ENCODE measurements at places on chromosomes 13 and 19.

- no peak for DNase-seq
Measured at GRCh38 chr13:25657157-25657556, 285.4 kb downstream of the ATP8A2 start.

DNA sequence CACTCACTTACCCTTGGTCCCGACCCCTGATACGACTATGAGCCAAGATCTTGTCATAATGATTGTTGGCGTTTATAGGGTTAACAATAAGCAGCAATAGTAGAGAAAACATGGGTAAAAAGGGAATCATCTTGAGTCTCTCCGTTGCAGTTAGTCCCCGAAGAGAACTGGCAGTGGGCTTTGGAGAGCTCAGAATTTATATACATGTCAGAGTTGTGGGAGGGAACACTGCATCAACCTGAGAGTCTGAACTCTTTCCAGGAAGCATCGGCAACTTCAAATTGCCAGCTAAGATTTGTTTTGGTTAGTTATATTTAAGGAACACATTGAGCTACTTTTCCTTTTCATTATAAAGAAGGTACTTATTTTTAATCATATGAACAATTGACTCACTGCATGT lies at the start of gene POSTN:
POSTN (minus strand) TSS at position 172 of the 400 bp plus-strand sequence; CDS start at position 130, 42 bp downstream.
- DNase-seq: no peak

DNA sequence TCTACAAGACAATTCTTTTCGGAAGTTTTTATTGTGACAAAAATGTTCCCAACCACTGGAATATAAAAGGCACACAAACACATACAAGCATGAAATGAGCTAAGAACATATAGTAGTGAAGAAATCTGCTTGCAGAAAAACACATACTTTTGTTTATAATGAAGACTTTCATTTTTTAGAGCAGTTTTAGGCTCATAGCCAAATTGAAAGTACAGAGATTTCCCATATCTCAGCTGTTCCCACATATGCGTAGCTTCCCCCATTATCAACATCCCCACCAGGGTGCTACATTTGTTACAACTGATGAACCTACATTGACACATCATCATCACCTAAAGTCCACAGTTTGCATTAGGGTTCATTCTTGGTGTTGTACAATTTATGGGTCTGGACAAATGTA lies 249.4 kb downstream of the KCTD12 start:
- DNase-seq: no peak

GRCh38 chr13:70107498-70108281 lies at the start of gene ATXN8OS:
ATXN8OS (plus strand) TSS chr13:70107826.
- DNase-seq: no peak

DNA sequence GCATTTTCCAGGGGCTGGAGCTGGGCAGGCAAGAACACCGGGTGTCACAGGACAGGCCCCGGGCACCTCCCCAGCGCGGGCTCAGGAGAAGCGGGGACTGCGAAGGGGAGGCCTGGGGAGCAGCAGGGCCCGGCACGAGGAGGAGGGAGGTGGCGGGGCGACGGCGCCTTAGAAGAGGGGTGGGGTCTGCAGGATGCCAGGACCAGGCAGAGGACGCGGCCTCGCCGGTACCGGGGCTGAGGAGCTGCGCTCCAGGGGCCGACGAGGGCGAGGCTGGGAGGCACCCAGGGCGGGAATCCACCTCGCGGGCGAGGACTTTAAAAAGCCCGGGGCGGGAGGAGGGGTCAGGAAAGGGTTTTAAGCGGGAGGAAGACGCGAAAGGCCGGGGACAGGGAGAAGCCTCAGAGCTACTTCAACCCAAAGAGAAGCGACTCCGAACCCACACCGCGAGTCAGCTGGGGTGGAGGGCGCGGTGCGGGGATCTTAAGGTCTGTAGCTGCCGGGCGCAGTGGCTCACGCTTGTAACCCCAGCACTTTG lies 665 bp downstream of the ZNF347 start:
- DNase-seq: no peak

DNA sequence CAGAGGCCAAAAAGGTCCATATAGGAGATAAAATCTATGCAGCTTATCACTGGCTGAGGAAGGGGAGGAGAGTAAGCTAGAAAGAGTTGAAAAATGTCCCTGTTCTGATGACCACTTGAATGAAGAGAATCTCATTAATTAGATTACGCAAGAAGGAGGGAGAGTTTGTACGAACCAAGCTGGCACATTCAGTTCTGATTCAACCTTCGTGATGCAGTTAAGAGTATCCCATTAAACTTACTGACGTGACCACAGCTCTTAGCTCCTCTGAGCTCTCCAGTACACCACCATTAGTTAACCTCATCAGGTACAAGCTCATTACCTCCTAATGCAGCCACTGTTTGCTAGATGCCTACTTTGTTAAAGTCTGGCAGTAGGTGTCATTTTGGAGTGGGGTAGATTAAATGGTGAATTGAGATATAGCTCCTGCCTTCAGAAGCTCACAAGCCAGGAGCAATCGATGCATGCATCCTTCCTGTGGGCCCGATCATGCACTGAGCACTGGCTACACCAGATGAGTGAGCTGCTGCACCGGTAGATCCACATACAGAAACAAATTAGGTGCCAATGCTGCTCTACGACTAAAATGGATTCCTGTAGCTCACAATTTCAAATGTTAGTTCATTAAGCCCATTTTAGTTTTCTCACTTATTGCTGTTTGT lies 458.3 kb downstream of the COG6 start:
- no peak for DNase-seq

DNA sequence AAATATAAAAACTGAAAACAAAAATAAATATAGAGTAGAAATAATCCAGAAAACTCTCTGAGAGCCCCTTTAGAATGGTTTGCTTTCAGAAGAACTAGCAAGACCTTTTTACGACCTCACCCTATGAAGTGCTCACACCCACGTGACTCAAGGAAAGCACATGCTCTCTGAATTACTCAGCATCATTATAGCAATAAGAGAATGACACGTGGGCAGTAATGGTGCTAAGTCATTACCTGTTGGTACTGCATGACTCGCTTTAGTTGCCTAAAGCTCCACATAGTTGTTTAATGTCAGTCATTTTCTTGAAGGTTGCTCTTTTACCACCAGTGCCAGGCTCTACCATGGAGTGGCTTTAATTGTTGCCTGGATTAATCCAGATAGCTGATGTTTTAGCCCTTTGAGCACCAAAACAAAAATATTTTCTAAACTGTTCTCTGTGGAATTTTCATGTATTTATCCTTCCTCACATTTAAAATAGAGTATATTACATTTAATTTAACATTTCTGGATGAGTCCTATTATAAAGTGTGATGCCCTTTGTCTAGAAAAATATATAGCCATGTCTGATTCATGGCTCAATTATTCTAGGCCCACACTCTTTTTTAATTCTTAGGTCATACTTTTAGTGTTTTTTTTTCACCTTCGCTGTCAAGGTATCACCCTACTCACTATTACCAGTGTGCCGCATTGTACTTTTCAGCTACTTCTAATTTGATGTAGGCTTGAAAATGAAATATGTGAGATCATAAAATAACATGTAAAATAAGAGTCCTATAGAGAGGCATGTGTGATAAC lies 56.8 kb downstream of the THSD1 start:
- no peak for DNase-seq

GRCh38 chr13:95564091-95564490 lies 11.6 kb downstream of the CLDN10 start:
- DNase-seq: no peak

DNA sequence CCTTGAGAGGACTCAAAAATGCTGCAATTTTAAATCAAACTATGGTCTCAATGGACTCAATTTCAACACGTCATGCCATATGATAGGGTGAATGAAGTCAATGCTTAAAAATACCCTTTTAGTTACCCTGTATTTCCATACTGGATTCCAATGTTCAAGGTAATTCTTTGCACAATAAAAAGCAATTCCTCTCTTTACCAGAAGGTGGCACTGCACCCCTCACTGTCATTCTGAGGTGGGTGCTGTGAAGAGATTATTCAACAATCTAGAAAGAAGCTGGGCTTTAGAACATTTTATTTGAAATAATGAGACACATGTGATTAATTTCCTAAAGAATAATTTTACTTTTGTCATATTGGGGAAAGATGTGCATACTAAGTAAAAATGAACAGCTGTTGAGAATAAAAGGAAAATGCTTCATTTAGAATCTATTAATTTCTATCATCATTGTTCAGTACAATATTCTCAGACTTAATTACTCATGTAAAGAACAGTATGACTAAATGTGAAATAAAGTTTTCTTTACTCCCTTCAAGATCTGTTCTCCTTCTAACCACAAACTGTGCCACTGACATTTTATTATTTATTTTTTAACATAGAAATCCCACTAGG lies 789.1 kb downstream of the GPC5 start:
- no peak for DNase-seq

- no peak for DNase-seq
Measured at GRCh38 chr13:25085125-25085742, 10.7 kb upstream of the PABPC3 start.

DNA sequence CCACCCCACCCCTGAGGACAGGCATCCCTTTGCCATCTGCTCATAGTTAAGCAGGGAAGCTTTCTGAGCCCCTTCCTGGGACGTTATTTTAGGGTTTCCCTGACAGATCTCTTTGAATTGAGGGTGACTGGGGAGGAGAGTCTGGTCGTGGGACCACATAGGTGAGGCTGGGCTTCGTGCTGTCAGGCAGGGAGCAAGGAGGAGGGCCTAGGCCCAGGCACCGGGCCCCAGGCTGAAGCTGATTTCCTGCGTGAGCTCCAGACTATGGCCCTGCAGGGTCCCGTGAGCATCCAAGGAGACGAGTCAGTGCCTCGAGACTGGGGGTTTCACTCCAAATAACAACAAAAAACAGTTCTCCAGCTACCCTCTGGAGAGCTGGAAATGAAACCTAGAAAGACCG lies 60.4 kb downstream of the MYO9B start:
- no peak for DNase-seq

- no peak for DNase-seq
Measured at GRCh38 chr13:76934671-76935070, 13.6 kb upstream of the ACOD1 start.

GRCh38 chr19:46787331-46788261 lies 798 bp downstream of the SLC1A5 start:
- DNase-seq: no peak

- peak; percentile 42 for DNase-seq
Measured at GRCh38 chr19:46466536-46467196, 4.7 kb downstream of the PNMA8A start.

DNA sequence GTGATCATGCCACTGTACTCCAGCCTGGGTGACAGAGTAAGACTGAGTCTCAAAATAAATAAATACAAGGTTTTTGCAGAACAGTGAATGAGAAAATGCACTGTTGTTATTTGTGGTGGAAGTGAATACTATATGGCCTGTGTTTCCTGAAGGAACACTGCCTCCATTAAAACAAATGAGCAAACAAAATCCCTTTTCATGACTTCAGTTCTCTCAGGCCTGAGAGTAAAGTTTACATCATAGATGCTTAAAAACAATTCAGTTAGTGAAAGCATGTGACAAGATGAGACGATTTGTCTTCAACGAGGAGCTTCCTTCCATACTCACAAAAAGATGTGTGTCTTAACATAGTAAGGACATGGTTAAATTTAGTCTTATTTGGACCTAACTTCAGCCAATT lies 14.4 kb downstream of the SPINT2 start:
- no peak for DNase-seq
